ENCODE measurements at places on chromosomes 12 and 14.

- DNase-seq: no peak
Measured at GRCh38 chr12:129873111-129873832, 30.6 kb downstream of the TMEM132D start.

DNA sequence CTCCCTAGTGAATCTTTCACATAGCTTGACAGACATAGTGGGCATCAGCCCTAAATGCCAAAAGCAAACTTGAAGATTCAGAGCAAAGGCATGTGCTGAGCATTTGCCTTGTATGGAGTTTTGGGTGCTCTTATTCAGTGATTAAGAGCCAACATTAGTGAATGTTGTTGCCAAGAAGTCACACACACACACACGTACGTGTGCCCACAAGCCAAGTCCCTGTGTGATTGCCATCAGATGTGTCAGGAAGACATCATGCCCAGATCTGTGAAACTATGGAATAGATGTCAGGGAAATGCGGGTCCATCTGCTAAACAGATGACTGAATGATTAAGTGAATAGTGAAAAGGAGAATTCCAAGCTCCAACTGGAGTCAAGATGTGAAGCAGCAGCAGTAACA lies 149.0 kb downstream of the AKAP6 start:
- no peak for DNase-seq

DNA sequence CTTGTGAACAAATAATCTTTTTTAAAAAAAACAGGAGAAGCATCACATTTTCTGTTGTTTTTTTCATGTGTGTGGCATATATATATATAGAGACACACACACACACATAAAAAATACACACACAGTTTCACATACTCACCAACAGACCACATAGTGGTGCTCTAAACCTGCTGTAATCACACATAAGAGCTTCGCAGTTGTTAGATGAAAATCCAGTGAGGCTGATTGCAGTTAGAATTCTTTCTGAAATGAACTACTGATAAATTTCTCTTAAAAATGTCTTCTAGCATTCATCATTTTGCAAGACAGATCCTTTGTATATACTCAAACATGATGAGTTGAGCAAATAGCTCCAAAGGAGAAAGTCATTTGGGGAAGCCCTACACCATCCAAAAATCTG lies 434.3 kb upstream of the STXBP6 start:
- no peak for DNase-seq

DNA sequence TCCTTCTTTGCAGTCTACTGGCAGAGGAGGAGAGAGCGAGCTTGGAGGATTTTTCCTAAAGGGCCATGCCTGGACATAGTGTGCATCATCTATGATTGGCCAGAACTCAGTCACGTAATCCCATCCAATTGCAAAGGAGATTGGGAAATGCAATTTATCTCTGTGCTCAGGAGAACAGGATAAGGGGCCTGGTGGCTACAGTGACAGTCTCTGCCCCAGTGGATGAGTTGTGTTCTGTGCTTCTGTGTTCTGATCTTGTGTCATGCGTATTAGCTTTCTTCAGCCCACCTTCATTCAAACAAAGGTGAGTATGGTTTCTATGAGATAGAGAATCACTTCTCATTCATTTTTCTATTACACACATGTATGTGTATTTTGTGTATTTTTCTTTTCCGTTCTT lies 144.3 kb downstream of the NRXN3 start:
- DNase-seq: no peak

DNA sequence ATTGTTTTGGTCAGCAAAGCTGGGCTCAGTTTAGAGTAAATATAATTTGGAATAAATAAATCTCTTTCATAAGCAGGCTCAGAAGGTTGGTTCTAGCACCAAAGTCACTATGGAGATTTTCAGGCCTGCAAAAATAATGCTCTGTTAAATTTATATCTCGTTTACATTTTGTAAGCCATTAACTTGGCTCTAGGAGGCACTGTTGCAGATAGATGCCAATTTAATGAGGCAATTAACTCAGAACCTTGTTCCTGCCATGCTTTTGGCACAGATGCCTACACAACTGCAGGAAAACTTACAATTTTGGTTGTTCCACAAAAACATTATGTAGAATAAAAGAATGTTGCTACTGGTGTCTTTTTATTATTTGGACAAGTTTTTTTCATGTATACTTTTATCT lies 428.1 kb downstream of the FLRT2 start:
- DNase-seq: no peak

DNA sequence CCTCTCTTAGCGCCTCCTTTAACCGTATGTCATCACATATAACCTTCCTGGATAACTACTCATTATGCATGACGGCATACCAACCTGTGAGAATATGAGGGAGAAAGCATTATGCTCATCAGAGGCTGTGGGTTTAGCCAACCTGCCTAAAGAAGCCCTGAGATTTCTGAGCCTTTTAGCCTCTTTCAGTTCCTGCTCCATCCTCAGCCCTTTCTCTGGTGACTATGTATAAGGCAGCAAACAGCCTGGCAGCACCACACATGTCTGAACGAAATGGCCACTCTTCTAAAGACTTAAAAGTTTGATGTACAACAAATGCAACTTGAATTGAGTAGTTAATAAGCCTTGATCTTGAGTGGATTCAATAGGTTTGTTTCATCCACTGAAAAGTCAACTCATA lies 64.8 kb upstream of the SOX5 start:
- DNase-seq: no peak

GRCh38 chr12:53866727-53867126 lies 71.9 kb upstream of the HOXC13 start:
- no peak for DNase-seq

GRCh38 chr12:120183211-120183631 lies 11.3 kb downstream of the GCN1 start:
- no peak for DNase-seq

DNA sequence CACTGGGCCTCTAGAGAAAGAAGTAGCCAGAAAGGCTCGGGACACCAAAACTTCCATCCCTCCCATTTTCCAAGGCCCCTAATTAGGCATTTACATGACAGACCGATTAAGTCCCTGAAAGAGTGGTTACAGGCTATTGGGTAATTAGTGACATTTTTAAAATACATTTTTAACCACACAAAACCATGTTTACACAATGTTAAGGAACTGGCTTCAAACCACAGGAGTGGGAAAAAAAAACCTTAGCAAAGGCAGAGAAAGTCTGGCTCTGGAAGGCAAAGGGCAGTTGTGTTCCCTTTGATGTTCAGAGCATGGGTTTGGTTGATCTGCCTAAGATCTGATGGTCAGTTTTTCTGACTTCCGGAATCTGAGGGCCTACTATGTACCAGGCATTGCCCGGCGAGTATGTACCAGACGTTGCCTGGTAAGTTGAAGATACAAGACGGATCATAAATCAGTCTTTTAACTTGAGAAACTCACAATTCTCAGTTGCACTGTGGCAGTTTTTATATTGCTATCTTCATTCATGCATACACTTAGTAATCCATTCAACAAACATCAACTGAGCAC lies 576.5 kb downstream of the MED13L start:
- DNase-seq: no peak

DNA sequence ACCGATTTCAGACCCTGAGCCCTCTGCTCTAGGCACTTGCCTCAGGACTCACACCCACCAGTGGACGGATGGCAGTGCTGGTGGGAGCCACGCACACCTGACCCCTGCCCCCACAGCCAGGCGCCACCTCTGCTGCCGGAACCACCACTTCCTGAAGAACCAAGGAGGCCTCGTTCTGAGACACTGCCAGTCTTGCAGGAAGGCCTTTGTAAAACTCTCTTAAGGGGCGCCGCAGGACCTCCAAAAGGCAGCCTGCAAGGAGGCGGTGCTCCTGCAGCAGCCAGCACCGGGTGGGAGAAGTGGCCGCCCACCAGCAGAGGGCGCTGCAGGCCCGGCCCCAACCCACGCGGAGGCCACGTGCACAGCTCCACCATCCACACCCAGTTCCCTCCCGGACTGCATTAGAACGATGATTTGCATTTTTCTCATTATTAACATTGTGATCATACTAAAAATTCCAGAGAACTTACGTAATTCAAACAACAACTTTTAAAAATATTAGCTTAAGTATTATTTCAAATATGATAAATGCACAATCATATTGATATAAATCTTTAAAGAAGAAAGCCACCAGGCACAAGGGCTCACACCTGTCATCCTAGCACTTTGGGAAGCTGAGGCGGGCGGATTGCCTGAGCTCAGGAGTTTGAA lies 12.8 kb downstream of the STX2 start:
- peak; percentile 82 for DNase-seq

GRCh38 chr14:74459976-74460375 lies 33.1 kb downstream of the NPC2 start:
- no peak for DNase-seq

DNA sequence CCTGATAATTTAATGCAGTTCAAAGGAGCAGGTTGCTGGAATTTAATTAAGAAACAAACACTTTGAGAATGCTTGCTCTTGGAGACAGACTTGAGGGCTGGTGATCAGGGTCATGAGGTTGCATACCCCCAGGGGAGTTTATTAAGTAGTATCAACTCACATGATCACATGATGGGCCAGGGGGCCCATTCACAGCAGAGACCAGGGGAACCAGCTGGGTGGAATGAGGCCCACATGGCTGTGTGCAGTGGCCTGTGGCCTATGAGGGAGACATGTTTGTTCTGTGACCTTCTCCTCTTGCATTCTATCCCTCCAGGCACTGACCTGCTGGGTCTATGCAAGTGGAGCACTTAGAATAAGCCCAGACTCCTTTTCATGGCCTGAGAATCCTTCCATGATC lies 266.6 kb upstream of the PWP1 start:
- no peak for DNase-seq

DNA sequence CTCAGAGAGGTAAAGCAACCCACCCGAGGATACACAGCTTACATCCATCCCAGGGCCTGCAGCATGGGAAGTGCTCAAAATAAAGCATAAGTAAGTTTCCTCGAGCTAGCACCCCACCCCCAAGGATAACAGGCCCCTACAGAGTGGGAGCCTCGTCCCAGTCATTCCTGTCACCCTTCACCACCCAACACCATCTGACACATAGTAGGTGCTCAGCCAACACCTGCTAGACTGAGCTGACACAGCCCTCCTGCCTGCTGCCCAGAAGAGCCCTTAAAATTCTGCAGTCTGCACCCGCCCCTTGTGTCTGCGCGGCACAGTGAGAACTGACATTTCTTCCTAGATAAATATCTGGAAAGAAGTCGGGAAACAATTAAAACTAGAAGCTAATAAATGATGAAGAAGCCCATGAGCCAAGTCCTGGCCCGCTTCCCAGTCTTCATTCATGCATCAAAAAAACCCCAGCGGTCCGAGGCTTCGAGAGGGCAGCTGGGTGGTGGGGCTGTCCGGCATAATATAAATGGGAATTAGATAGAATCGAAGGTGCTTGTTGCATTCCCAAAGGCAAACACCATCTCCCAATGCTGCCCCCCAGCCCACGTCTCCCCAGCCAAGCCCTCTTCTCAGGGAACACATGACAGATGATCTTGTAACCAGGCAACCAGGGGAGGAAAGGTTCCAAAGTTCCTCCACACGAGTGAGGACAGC lies 76.2 kb downstream of the BCL11B start:
- DNase-seq: no peak

- no peak for DNase-seq
Measured at GRCh38 chr12:120241561-120242274, 23.8 kb downstream of the PXN start.

GRCh38 chr12:6551063-6551461 lies 4.8 kb downstream of the IFFO1 start:
- no peak for DNase-seq

DNA sequence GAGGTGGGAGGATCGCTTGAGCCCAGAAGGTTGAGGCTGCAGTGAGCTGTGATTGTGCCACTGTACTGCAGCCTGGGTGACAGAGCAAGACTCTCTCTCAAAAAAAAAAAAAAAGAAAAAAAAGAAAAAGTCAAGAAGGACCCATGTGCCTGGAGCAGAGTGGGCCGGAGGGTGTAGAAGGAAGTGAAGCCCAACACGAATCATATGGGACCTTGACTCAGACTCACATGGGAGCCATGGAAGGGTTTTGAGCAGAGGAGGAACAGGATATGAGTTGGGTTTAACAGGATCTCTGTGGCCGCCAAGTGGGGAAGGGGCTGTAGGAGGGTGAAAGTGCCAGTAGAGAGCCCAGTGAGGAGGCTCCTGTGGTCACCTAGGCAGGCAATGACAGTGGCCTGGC lies 165.4 kb downstream of the PHETA1 start:
- DNase-seq: no peak

DNA sequence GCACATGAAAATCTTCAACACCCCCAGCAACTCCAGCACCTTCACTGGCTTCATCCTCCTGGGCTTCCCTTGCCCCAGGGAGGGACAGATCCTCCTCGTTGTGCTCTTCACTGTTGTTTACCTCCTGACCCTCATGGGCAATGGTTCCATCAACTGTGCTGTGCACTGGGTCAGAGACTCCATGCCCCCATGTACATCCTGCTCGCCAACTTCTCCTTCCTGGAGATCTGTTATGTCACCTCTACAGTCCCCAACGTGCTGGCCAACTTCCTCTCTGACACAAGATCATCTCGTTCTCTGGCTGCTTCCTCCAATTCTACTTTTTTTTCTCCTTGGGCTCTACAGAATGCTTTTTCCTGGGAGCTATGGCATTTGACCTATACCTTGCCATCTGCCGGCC lies 11.5 kb upstream of the OR11G2 start:
- no peak for DNase-seq

- DNase-seq: no peak
Measured at GRCh38 chr12:90084018-90084417, 375.4 kb upstream of the ATP2B1 start.
